Fibroblast of skin of left biceps (primary cell): ENCODE measurements at places on chromosomes 1 and 21.

GRCh38 chr1:119947468-119947867, 51.2 kb upstream of the ADAM30 start:
- DNase-seq: peak; percentile 93

DNA sequence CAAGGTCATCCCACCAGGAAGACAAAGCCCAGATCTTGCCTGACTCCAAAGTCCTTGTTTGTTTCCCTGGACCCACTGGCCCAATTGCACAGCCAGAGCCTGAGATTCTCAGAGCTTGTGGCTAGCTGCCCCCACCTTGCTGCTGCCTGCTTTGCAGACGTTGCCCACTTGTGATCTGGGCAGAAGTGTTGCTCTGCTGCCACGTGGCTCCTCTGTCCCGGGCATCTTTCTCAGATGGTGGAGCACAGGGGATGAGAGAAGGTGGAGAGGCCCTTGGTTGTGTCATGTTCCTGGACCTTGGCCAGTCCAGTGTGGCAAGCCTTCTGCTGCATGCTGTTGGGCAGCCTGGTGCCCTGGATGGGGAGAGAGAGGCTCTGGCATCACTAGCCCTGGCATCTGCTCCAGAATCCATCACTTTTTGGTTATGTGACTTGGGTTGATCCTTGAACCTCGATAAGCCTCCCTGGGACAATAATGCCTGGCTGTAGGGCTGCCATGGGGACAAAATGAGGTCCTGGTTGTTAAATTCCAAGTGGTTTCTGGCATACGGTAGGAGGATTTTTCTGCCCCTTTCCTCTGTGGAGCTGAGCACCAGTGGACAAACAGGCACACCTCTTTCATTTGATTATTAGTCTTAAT, 1.5 kb upstream of the NR0B2 start:
- no peak for DNase-seq

- DNase-seq: no peak
Observed at GRCh38 chr21:16536643-16537434, 807.1 kb downstream of the USP25 start.

DNA sequence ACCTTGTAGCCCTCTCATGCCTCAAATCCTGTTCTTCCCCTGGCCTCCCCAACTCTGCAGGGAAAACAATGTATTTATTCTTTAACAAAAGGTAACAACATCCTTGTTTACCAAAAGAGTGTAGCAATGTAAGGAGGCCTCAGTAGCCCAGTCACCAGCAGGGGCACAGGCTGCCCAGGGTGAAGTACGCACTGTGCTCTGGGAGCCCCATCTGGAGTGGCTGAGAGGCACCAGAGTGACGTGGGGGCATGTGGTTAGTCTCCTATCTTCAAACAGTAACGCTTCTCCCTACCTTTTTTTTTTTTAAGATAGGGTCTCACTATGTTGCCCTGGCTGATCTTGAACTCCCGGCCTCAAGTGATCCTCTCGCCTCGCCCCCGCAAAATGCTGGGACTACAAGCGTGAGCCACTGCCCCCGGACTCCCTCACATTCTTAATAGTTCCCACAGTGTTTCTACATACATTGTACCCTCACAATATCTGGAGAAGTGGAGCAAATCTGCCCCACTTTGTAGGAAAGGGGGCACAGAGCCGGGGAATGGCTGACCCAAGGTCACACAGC, 51.3 kb upstream of the ECE1 start:
- no peak for DNase-seq

DNA sequence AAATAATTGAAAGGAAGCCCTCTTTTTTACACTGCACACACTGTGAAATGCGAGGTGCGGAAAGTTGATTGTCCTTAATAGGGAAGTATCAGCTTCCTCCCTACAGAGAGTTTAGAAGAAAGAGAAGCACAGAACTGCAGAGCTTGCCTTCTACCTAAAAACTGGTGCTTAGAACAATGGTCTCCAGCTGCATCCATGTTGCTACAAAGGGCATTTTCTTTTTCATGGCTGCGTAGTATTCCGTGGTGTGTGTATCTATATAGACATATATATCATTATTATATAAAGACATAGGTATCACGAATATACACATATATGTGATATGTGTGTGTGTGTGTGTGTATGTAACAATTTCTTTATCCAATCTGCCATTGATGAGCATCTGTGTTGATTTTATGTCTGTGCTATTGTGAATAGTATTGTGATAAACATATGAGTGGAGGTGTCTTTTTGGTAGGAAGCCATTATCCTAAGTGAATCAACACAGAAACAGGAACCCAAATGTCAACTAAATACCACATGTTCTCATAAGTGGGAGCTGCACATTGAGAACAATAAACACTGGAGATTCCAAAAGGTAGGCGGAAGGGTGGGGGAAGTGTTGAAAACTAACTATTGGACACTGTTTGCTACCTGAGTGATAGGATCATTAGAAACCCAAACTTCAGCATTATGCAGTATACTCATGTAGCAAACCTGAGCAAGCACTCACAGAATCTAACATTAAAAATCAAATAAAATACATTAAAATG, 290.0 kb upstream of the RUNX1 start:
- no peak for DNase-seq

DNA sequence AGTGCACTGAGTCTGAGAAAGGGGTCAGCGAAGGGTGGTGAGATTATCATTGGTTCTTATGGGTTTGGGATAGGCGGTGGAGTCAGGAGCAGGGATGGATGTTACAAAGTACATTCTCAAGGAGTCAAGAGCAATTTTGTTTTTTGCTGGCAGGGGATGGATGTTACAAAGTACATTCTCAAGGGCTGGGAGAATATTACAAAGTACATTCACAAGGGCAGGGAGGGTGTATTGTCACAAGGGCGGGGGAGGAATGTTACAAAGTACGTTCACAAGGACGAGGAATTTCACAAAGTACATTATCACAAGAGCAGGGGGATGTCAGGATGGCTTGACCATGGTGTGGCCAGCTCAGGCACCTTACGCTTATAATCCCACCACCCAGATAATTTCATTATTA, 59.3 kb upstream of the FAM89A start:
- DNase-seq: no peak

DNA sequence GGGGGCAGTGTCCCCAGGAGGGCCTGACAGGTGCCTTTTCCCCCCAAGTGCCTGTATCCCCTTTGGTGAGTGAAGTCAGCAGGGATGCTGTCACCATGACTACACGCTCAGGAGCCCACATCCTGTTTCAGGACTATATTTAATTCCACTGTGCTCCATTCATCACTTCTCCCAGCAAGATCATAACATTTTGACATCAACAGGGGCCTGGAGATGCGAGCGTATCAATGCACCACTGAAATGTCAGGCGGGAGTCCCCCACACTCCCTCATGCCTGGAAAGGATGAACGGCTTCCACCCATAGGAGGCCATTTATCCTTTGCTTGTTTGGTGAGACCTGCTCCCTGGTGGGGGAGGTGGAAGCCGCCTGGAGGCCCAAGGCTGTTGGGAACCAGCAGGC, 119.1 kb downstream of the PTPRU start:
- DNase-seq: no peak

DNA sequence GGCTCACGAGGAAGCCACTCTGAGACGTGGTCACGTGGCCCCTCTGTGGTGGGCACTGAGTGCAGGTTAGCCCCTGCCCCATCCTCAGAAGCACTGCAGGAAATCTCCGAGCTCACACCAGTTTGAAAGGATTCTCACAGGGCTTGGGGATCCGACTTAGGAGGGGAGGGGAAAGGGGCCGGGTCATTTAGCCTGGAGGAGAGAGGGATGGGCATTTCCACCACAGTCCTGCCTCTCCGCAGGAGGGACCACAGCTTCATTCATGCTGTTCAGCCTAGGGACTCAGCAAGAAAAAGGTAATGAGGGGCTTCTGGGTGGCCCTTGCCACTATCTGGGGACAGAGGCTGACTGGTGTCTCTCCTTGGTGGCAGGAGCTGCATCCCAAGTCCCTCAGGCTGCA, 126.5 kb downstream of the NPHP4 start:
- DNase-seq: no peak

DNA sequence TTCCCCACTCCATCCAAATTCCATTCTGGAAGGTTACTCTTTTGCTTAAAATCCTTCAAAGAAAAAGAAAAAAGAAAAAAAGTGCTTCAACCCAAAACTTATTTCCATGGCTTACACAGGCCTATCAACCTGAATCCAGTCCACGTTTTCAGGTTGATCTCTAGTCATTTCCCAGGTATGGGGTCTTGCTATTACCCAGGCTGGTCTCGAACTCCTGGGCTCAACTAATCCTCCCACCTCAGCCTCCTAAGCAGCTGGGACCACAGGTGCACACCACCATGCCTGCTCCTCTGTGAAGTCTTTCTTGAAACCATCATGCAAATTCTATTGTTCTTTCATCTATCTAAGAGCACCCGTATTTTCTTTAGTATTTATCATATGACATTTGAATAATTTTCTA, 7.6 kb downstream of the RNF19B start:
- no peak for DNase-seq

- DNase-seq: no peak
Observed at GRCh38 chr21:25465263-25465662, 142.0 kb downstream of the MRPL39 start.

DNA sequence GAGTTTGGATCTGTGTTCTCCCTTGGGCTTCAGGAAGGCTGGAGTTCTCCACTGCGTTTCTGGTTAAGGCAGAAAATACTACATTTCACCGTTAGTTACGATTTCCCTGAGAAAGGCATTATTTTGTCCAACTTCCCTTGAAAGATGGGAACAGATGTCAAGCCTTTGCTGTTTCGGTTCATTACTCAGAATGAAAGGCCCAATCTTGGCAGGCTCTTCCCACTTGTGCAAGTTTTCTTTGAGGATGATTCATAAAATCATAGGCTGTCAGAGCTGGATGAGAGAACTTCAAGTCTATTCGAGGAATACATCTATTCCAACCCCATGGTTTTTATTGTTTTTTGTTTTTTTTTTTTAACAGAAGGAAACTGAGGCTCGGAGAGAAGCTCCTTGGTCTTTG, 205.2 kb downstream of the GRIK3 start:
- DNase-seq: no peak

DNA sequence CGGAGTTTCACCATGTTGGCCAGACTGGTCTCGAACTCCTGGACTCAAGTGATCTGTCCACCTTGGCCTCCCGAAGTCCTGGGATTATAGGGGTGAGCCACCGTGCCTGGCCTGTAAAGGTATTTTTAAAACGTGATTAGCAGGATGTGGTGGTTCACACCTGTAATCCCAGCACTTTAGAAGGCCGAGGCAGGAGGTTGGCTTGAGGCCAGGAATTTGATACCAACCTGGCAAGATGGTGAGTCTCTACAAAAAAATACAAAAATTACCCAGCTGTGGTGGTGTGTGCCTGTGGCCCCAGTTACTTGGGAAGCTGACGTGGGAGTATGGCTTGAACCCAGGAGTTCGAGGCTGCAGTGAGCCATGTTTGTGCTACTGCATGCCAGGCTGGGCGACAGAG, 43.3 kb upstream of the SOD1 start:
- no peak for DNase-seq

- no peak for DNase-seq
Observed at GRCh38 chr1:207867136-207868109, 43.5 kb downstream of the CD34 start.

GRCh38 chr1:2334883-2335534, 56.3 kb downstream of the MORN1 start:
- no peak for DNase-seq

- no peak for DNase-seq
Observed at GRCh38 chr1:246160905-246161304, 346.2 kb downstream of the SMYD3 start.

GRCh38 chr1:53689736-53690326, 49.1 kb downstream of the GLIS1 start:
- DNase-seq: no peak

- DNase-seq: no peak
Observed at GRCh38 chr1:18893120-18893519, 9.2 kb downstream of the ALDH4A1 start.

GRCh38 chr1:29634746-29635335, 398.5 kb downstream of the PTPRU start:
- DNase-seq: no peak

DNA sequence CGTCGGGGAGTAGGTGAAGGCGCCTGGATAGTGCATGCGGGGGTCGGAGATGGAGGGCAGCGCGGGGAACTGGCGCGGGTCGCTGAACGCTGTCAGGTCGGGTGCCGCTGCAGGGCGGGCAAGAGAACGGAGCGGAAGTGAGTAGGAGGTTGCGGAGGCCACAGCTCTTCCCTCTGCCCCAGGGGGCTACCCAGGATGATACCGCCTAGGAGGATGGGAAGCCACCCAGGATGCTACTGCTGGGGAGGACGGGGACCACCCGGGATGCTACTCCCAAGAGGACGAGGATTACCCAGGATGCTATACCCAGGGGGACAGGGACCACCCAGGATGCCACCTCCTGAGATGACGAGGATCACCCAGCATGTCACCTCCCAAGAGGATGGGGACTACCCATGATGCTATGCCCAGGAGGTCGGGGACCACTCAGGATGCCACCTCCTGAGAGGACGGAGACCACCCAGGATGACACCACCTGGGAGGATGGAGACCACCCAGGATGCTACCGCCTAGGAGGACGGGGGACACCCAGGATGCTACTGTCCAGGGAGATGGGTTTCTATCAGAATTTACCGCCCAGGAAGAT, 123.8 kb downstream of the CLIC6 start:
- DNase-seq: no peak

DNA sequence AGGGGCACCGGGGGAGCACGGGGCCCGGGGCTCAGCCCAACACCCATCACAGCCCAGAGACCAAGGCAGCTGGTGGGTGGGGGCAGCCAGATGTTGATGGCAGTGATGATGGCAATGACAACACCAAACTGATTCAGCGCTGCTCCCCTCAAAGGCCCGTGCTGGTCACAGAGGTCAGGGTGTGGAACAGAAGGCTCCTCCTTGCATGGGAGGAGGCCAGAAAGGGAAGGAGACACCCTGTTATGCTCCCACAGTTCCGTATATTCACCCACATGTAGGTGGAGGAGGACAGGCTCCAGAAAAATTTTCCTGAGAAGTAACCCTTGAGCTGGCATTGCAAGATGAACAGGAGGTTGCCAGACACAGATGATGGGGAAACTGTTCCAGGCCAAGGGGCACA, 414 bp downstream of the GUCA2B start:
- DNase-seq: no peak

DNA sequence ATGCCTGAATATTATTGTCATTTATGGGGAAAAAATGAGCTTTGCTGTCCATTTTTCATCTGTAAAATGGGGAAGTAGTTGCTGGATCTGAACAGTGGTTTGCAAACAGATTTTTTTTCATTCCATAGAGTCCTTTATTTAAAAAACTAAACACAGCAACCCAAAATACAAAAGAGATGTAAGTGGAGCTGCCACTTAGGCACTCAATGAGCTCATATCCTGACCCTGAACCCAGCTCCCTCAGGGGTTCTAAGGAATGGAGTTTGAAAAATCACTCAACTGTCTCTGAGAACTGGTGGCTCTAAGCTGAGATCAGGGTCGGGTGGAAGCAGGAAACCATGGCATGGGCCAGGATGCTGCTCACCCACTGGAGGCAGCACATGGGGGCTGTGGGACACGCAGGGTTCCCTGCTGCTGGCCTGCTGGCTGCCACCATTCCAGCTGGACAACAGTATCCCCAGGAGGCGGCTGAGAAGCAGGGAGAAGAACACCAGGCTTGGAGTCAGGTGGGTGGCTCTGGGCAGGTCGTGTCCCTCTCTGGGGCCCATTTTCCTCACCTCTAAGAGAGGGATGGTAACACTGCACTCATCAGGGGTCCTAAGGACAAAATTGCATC, 9.6 kb upstream of the ECE1 start:
- no peak for DNase-seq
